RPMI7951 (cell line): ENCODE measurements at places on chromosomes 4 and X.

- peak; percentile 16 for DNase-seq
Measured at GRCh38 chrX:102745857-102746584, 25.5 kb downstream of the GPRASP3 start.

DNA sequence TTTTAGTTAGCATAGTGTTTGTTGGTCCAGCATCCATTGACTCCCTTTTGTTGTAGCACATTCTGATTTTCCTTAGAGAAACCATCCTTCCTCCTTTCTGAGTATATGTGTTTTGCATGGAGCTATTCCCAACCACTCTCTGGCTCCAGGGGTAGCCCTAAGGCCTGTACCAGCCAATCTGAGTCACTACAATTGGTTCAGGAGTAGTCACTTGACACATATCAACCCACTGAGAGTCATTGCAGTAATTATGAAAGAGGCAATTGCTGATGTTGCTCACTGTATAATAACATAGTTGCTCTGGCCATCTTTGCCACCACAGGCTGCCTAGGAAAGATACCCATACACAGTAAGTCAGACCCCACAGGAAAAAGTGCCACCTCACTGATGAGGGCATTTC, 71.2 kb upstream of the GRID2 start:
- peak; percentile 49 for DNase-seq

GRCh38 chr4:102783006-102783405, 22.2 kb upstream of the MANBA start:
- DNase-seq: no peak

DNA sequence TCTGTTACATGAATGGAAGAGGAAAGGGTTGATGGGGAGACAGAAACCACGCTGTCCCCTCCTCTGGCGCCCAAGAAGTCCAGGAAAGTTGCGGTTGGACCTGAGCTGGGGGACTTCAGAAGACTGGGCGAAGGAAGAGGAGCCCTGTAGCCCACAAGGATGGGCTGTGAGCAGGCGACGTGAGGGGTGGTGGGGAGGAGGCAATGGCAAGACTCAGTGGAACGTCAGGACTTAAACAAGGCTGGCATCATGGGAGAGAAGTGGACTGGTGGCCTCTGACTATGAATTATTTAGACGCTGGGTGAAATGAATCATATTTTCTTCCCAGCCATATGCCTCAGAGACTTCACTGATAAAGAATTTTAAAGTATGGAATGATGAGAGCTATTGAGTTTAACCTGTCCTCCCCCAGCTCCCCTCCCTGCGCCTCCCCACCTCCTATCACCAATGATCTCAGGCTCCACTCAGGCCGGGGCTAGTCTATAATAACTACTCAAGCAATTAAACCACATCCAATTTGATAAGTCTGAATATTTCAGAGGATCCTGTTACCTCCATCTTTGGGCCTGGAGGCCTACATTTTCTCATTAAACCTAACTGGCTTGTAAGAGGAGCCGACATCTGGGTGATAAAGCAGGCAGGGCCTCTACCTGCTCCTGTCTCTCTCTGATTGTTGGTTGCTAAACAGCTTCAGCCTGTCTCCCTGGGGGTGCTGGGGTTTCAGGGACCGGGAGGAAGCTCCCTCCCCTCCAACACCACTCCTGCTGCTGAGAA, 63.6 kb downstream of the SMIM20 start:
- DNase-seq: no peak

DNA sequence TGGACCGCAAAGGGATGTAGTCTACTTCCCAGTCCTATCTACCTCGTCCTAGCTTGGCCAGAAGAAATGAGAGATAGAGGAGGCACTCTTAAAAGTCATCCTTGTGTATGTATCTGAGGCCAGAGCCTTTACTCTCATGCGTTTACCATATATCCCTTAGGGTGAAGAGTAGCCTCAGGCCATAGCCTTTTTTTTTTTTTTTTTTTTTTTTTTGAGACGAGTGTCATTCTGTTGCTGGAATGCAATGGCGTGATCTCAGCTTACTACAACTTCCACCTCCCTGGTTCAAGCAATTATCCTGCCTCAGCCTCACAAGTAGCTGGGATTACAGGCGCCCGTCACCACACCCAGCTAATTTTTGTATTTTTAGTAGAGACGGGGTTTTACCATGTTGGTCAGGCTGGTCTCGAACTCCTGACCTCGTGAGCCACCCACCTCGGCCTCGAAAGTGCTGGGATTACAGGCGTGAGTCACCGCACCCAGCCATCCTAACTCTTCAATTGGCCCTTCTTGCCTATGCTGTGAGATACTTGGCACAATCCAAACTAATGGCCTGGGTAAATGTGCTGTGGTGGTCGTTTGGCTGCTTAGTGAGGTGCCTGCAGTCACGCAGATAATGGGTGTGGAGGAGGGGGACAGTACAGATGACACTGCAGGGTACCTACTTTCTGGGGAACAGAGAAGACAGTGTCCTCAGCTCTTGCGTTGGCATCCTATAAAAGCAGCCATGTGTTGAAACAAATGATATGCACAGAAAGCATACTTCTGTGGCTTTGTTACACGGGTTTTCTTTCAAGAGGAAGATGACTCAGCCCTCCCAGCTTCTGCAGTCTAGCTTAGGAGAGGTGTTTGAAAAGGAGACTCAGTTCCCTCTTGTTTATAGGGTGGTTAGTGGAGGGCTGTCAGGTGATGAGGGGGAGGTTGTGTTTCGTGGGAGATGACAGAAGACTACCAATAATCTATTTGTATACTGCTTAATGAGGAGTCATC, 10.4 kb upstream of the DGAT2L6 start:
- peak; percentile 74 for DNase-seq
